Vagina (tissue), 2 donors: ENCODE measurements at places on chromosomes 3 and 15. TPM values are rescaled to one million over a fixed set of nuclear protein-coding genes. Genes with fewer than 3 reads are reported as not detected.
A peak's percentile ranks its signal among the peaks of the same experiment; 100 is the strongest.

PPP1R14D gene
- not detected for total RNA-seq

DNA sequence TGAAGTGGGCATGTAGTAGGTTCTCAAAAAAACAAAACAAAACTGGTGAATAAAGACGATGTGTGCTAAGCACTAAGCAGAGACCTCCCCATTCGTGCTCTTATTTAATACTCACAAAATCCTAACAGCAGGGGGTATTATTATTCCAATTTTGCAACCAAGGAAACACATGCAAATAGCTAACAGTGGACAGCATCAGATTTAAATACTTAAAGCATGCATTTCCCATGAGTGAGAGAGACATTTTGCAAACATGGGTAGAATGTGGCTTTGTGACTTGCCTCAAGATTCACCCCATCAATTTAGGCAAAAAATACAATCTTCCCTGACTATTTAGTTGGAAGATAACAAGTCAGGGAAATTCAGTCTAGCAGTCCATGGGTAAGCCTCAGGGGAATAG lies 946.2 kb upstream of the CFAP20DC start:
- DNase-seq: no peak

- DNase-seq: peak; percentile 61
These were observed 171.0 kb downstream of the RPLP1 start for GRCh38 chr15:69623392-69624154.

- no peak for DNase-seq
These were observed 335.3 kb upstream of the NECTIN3 start for GRCh38 chr3:110736332-110736731.
